ENCODE measurements at places on chromosomes 1 and 21. TPM values are rescaled to one million over a fixed set of nuclear protein-coding genes. Genes with fewer than 3 reads are reported as not detected.

The LRRC38 gene
- total RNA-seq: not detected

The BCL2L15 gene
- 0.54 TPM for total RNA-seq

The MPL gene
- not detected for total RNA-seq

The TRABD2B gene
- 0.05 TPM for total RNA-seq

The S100A7 gene
- not detected for total RNA-seq

The CNIH3 gene
- 1.8 TPM for total RNA-seq

The DISP3 gene
- total RNA-seq: 2.3 TPM

The S100A14 gene
- 252 TPM for total RNA-seq

The SERTAD4 gene
- 0.07 TPM for total RNA-seq

The FASLG gene
- total RNA-seq: not detected

The CXADR gene
- total RNA-seq: 21.6 TPM

The LAD1 gene
- total RNA-seq: 56.1 TPM

The DHCR24 gene
- total RNA-seq: 132 TPM

The CFHR4 gene
- total RNA-seq: not detected

The FMOD gene
- not detected for total RNA-seq

The TRIM58 gene
- not detected for total RNA-seq

The PLA2G2F gene
- total RNA-seq: 0.12 TPM

The EPHA10 gene
- 6.5 TPM for total RNA-seq

The TTC22 gene
- 1.8 TPM for total RNA-seq

The TMPRSS2 gene
- total RNA-seq: 1.1 TPM

The LRIF1 gene
- 21.8 TPM for total RNA-seq

The KDM5B gene
- total RNA-seq: 44.6 TPM

The ZNF687 gene
- 34.3 TPM for total RNA-seq

The HFM1 gene
- 0.07 TPM for total RNA-seq

The S100A7A gene
- total RNA-seq: not detected

The ATP6V1G3 gene
- total RNA-seq: not detected

The PATJ gene
- 48.8 TPM for total RNA-seq

The LCE1F gene
- not detected for total RNA-seq

The FCRL2 gene
- total RNA-seq: not detected

The SNRPE gene
- 288 TPM for total RNA-seq

The CFHR1 gene
- 0.34 TPM for total RNA-seq

The RNU1-3 gene
- total RNA-seq: 1,685 TPM

The SLC45A1 gene
- total RNA-seq: 13.8 TPM

The MCOLN3 gene
- 10.7 TPM for total RNA-seq

The ARHGEF10L gene
- total RNA-seq: 14.7 TPM

The ARHGEF19 gene
- 59.7 TPM for total RNA-seq

The ZNF669 gene
- 7.2 TPM for total RNA-seq

The HHAT gene
- total RNA-seq: 2.7 TPM
